ENCODE measurements at places on chromosomes 3 and 15.
A peak's percentile ranks its signal among the peaks of the same experiment; 100 is the strongest.

- DNase-seq: no peak
Observed at GRCh38 chr3:128076483-128077201, 24.4 kb downstream of the SEC61A1 start.

DNA sequence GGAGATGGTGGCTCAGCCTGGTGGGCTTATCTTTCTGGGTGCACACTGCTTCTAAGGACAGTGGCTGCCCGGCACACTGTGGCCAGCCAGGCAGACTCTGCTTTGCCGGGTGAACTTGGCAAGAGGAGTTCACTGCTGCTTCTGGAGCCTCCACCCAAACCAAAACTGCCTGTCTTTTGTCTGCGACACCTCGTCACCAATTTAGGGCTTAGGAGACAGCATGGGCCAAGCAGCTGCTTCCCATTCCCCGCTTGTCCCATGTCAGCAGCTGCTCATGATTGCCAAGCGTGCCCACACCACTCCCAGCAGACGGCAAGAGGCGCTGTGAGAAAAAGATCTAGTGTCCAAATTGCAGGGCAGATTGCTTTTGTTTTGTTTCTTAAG lies 57.3 kb downstream of the LSM3 start:
- DNase-seq: no peak

GRCh38 chr15:63858881-63859280 lies 25.1 kb upstream of the HERC1 start:
- no peak for DNase-seq

- no peak for DNase-seq
Observed at GRCh38 chr3:128052595-128053351, 536 bp downstream of the SEC61A1 start.

DNA sequence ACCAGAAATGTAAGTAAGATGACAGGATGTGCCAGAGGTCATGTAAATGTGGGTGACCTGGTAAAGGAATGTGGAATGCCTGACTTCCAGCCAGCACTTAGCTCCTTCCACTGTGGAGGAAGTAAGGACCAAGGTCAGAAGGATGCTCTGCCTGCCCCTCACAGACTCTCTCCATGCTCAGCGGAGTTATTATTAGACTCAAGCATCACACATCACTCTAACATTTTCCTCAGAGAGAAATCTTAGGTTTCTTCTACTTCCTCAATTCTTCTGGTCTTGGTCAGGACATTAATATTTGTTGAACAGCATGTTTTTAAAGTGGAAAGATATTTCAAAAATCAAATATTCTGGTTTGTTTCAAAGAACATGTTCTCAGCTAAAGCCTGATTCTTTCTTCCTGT lies 231.4 kb upstream of the WNT5A start:
- DNase-seq: no peak

GRCh38 chr15:81852411-81853149 lies 193.2 kb downstream of the MEX3B start:
- DNase-seq: no peak

GRCh38 chr3:134483195-134483900 lies 2.4 kb downstream of the ANAPC13 start:
- DNase-seq: peak; percentile 15

- DNase-seq: no peak
Observed at GRCh38 chr15:57921371-57921770, 144.1 kb downstream of the ALDH1A2 start.

GRCh38 chr15:51366920-51367319 lies 25.5 kb downstream of the GLDN start:
- no peak for DNase-seq

DNA sequence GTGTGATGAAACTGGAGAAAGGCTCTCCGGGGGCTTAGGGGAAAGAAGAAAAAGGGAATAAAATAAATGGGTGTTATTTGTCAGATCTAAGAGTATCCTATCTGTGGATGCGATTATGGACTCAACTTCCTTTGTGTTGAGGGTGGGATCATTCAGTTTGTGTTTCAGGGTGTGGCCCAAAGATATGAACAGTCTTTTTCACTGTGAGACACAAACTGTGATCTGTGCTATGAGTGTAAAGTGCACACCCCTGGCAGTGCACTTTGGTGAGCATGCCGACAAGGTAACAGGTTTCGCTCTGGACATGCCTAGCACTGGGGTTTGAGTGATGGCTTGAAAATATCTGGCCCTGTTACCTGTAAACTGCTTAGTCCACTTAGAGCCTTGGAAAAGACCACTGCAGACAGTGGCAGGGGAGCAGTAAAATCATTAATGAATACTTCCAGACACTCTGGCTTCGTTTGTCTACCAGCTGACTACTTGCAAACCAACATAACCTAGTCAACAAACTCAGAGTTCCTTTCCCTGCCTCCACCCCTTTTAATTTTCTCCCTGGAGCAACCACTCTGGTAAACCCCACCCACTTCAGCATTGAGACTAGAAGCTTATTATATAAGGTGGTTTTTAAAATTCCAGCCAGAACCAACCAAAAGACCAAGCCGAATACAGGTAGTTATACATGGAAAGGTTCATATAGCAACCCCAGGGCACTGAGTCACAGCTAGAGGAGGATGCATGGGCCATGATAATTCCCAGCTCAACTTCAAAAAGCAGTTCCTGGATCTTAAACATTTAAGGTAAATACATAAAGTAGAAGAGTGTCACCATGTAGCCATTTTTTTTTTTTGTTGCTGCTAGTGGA lies 55.1 kb downstream of the TAMM41 start:
- DNase-seq: no peak

Data from hematopoietic multipotent progenitor cell (in vitro differentiated cells).